NCI-H1092 (cell line): ENCODE measurements at places on chromosomes 4 and X.

DNA sequence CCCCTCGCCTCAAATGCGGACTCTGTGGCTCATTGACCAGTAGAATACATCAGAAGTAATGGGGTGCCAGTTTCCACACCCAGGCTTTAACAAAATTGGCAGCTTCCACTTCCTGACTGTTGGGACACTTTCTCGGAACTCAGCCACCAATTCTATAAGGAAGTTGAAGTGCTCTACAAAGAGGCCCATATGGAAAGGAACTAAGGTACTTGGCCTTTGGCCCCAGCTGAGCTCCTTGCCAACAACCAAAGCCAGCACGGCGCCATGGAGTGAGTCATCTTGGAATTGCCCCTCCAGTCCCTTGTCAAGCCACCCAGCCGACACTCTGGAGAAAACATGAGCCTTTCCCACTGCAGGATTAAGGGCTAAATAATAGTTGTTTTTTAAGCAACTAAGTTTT, 262.2 kb upstream of the INTU start:
- DNase-seq: no peak

GRCh38 chr4:74805601-74806000, 11.3 kb upstream of the BTC start:
- DNase-seq: no peak

DNA sequence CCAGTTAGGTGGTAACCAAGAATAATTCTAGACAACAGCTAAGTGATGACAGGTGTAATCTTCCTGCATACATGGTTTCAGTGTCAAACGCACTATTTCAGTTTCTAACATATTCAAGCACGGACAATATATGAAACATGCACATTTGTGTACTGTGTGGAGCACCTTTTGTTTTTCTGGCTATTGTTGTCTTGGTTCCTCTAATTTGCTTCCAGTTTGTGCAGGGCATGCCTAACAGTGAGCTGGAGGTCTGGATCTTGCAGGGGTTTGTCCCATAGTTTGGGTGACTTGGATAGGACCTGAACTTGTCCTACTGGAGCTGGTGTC, 70.5 kb upstream of the TBC1D9 start:
- DNase-seq: no peak

- no peak for DNase-seq
These were observed 72.3 kb upstream of the SH3RF1 start for GRCh38 chr4:169342906-169343564.

DNA sequence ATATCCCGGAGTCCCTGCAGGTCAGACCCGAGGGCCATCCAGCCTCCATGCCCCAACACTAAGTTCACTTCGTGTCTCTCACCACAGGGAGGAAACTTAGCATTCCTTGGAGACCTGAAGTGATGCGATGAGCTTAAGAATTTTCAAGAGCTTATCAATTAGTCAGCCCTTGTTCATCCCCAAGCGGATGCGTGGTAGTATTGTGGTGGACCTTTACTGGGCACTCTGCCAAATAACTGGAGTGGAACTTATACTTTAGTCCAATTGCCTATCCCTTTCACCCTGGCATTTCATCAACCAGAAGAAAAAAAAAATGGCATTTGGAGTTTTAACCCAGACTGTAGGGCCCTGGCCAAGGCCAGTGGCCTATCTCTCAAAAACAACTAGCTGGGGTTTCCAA, 137.1 kb downstream of the RELL1 start:
- DNase-seq: no peak

GRCh38 chrX:9609499-9609898, 144.6 kb downstream of the TBL1X start:
- peak; percentile 39 for DNase-seq

- DNase-seq: no peak
These were observed 49.4 kb upstream of the ENOX2 start for GRCh38 chrX:130952266-130953043.

DNA sequence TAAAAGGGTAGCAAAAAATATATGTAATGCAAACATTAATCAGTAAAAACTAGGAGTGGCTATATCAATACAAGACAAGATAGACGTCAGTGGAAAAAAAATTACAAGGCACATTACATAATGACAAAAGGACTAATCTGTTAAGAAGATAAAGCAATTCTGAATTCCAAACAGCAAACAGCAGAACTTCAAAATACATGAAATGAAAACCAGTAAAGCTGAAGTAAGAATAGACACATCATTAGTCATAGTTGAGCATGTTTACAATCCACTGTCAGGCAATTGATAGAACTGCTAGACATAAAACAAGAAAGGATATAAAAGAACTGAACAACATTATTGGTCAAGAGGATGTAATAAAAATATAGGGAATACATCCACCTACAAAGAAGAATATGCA, 12.2 kb downstream of the SULT1B1 start:
- no peak for DNase-seq

- DNase-seq: no peak
These were observed 38.8 kb downstream of the DCLK2 start for GRCh38 chr4:150117094-150117493.

DNA sequence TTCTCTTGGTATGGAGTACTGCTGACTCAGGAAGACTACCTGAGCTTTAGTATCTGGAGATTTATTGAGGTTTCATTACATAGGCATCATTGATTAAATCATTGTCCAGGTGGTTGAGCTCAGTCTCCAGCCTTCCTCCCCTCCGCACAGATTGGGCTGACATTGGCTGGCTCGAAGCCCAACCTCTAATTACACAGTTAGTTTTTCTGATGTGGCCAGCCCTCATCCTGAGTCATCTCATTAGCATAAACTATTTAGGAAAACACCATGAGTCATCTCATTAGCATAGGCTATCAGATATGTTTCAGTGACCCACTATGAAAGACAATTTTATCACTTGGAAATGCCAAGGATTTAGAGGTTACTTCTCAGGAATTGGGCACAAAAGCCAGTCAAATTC, 93.9 kb upstream of the ANKRD50 start:
- DNase-seq: no peak
